ENCODE measurements at places on chromosomes 4 and X.

DNA sequence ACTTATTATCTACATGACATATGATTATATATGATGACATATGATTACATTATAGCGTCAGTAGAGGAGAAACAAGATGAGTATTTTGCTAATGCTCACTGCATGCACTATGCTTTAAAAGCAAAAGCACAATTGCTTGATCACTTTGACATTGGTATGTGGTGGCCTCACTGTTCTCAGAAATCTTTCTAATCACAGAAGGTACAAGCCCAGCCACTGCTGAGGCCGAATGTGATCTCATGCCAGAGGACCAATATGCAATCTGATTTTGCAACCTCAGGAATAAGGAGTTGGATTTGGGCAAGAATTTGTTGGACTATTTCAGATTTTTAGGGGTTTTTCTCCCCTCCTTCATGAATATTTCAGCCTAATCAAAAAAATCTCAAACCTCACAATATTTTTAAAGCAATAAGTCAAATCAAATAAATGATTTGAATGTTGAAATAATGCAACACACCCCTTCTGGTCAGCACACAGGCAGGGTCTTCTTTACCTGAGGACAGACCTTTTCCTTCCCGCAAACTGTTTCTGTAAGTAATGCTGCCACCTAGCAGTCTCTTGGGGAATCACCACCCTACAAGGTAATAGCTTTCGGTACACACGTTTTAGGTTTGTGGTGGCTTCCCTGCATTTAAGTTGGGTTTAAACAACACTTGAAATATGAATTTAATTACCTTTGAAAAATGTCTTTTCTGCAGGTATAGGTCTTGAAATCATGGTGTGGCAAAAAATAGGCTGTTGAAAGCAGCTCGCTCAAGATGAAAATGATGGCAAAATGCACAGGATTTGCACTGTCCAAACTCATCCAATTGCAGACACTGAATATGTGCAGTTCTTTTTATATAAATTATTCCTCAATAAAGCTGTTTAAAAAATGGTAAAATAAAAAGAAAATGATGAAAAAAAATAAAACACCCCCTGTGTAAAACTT is 4.8 kb upstream of the CXCL13 start:
- DNase-seq, result peak; percentile 38

DNA sequence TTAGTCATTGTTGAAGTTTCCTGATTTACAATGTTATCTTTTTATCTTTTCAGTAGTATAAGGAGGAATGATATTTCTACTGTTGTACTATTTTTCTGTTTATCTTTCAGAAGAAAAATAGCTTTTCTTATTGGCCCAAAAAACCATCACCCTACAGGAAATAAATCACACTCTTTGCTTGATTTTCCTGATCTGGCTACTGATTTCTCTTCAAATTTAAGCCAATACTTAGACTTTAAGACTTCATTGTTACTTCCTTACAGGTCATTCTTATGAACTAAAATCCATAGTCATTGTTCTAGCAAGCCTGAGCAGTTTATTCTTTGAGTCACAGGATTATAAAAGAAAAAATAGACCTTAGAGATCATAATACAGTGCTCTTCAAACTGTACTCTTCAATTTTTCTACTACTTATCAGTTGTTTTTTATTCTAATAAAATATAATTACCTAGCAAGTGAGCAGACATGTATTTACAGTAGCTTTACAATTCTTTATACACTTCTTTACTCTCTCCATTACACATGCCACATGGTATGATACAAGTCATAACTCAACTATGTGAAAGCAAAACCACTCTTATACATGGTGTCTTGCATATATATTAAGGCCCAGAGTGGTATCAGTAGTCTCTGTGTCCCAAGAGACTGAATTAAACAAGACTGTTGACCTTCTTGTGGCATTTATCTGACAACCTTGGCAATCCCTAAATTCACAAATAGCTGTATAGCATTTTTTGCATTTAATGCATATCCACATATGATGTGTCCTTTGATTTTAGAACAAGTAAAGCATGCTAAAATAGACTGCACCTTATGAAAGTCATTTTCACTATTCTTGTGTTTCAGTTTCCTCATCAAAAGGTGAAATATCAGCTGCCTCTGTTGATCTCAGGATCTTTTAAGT is 47.9 kb downstream of the TET2 start:
- DNase-seq, result no peak

GRCh38 chr4:39037941-39038340 is 5.7 kb upstream of the TMEM156 start:
- no peak for DNase-seq

DNA sequence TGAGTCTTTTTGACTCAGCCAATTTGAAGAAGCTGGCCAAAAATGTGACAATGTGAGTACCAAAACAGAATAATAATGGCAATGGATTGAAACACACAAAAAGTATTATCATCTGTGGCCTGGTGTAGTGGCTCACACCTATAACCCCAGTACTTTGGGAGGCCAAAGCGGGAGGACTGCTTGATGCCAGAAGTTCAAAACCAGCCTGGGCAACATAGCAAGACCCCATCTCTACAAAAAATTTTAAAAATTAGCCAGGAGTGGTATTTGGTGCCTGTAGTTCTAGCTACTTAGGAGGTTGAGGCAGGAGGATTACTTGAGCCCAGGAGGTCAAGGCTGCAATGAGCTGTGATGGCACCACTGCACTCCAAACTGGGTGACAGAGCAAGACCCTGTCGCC is 41.5 kb downstream of the PLK4 start:
- no peak for DNase-seq

- no peak for DNase-seq
These were observed 22.1 kb upstream of the SPATA4 start for GRCh38 chr4:176217510-176217909.

- DNase-seq, result no peak
These were observed 19.2 kb downstream of the GPC3 start for GRCh38 chrX:133966199-133966598.

- peak; percentile 42 for DNase-seq
These were observed 54.4 kb downstream of the NBDY start for GRCh38 chrX:56783450-56783831.

DNA sequence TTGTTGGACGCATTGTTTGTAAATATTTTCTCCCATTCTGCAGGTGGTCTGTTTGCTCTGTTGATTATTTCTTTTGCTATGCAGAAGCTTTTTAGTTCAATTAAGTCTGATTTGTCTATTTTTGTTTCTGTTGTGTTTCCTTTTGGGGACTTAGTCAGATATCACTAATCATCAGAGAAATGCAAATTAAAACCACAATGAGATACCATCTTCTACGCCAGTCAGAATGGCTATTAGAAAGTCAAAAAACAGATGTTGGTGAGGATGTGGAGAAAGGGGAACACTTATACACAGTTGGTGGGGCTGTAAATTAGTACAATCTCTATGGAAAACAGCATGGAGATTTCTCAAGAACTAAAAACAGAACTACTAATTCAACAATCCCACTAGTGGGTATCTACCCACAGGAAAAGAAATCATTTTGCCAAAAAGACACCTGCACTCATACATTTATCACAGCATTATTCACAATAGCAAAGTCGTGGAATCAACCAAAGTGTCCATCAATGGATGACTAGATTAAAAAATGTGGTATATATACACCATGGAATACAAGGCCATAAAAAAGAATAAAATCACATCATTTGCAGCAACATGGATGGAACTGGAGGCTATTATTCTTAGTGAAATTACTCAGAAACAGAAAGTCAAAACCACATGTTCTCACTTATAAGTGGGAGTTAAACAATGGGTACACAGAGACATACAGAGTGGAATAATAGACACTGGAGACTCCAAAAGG is 8.1 kb downstream of the COQ2 start:
- no peak for DNase-seq

GRCh38 chr4:66929748-66930147 is 615.6 kb downstream of the CENPC start:
- DNase-seq, result no peak

- no peak for DNase-seq
These were observed 10.4 kb downstream of the CORIN start for GRCh38 chr4:47827343-47828047.

DNA sequence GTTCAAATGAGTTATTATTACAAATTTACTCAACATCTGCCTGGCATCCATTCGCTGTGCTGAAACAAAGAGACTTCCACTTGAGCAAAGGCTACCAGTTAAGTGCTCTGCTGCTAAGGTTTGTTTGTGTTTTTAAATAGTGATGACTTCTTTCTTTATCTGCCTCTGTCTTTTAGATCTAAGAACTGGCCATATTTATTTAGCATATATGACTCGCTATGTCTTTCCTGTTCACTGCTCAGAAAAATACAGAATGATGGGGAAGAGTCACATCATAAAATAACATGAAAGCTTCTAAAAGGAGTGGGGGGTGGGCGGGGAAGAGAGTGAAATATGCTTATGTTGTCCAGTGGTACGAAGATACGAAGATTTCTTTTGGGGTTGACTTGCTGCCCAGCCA is 322.2 kb downstream of the GPAT3 start:
- DNase-seq, result no peak

DNA sequence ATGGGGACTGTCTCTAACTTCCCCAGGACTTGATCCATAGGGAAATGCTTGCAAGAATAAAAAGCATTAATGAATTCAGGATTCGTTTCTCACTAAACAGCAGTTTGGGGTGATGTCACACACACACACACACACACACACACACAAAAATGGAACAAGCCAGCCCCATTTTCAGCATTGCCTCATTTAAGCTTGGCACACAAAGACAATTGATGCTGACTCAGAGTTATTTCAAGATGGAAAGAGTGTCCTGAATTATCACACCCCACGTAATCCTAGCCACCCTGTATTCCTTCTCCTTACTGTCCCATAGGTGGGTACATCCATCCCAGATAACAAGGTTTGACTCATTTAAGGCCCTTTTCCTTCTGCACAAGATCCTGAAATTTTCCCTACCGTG is 345.1 kb upstream of the HS3ST1 start:
- no peak for DNase-seq

GRCh38 chrX:101407167-101407747 is 468 bp downstream of the GLA start:
- DNase-seq, result no peak

DNA sequence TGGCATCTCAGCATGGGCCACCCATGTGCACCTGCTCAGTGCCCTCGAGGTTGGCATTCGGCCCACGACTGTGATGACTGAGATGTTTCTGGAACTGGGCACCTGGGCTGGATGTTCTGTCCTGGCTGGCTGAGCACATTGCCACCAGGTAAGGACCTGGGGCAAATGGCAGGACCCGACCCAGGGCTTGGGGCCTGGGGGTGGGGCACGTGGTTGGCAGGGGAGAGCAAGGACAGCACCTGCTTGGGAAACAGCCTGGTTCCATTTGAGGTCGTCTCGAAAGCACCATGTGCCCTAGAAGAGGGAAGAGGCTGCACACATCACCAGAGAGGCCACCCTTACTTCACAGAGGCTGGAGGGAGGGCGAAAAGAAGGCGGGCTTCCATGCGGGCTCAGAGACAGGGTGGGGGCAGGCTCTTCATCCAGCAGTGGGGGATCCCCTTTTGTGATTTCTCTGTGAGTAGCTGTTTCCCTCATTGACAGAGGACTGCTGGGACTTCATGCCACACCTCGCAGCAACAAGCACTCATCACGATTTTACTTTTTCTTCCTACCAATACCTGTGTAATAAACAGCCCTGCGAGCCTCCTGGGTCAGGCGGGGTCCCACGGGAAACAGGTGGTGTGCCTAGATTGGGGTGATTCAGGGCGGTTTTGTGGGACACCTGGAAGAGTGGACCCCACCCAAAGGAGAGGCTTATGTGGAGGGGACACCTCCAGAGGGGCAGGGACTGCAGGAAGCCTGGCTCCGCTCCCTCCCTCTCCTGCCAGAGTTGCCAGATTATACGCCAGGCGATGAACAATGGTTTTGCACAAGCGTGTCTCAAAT is 12.0 kb downstream of the TMEM187 start:
- no peak for DNase-seq

DNA sequence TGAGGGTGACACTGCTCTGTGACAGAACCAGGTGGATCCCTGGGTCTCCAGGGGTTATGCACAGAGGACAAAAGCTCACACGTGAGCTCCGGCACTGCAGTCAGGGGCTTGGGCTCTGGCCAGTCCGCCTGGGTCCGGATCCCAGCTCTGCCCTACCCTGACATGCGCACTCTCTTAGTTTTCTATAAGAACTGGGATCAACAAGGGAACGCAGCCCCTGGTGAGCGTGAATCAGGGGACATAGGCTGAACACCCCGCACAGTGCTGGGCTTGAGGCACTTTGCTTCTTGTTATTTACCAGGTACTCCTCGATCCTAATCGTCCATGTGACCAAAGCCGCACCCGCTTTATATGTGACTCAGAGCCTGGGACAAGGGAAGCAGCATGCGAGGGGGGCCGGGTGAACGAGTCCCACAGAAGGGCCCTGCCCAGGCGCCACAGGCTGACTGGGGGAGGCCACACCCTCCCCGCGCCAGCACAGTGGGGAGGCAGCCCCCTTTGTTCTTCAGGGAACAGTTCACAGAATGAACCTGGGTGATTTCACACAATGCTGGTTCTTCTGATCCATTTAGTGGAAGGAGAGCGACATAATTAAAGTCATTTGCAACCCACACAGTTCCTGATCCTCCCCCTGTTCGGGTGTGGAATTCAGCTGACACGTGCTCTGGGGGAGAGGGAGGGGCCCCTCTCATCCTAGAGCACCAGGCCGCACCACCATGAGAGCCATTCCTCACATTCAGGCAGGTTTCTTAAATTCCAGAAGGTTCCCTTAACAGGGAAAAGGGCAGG is 55.5 kb downstream of the WFS1 start:
- no peak for DNase-seq

DNA sequence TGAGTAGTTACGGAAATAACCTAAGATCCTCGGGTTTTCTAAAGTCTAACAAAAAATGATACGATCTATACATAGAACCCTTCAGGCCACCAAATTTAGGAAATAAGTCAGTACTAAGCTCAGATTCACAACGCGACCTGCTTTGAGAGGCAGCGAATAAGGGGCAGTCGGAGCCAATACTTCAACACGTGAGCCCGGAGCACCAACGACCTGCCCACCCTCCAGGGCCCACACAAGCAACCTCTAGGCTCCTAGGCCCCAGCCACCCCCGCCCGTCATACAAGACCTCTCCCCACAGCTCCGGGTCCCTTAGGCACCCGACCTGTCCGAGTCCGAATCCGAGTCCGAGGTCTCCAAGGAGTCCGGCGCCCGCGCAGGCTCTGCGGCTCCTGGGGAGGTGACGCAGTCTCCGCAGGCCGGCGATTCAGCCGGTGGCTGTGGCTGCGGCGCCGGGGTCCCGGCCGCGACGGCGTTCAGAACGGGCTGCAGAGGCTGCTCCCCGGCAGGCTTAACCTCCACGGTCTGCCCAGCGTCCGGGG is 580 bp downstream of the NAF1 start:
- DNase-seq, result peak; percentile 75

GRCh38 chr4:184544788-184545409 is 70.5 kb upstream of the IRF2 start:
- DNase-seq, result no peak

DNA sequence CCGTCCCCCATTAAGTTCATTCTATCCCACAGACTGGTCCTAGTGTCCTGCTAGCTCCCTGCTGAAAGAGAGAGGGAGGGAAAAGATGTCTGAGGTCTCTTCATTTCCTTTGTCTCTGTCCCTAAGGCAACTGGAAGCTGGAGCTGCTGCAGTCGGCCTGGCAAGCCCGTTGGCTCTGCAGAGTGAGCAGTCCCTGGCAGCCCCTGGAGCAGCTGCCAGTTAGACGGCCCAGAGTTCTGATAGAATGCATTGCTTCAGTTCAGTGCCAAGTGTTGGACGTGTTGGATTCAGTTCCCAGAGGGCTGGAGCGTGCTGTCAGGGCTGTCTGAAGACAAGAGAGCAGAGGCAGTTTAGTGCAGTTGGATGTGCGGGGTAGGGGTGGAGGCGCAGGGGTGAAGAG is 975 bp downstream of the KCNE5 start:
- DNase-seq, result no peak

GRCh38 chr4:7299908-7300710 is 107.8 kb downstream of the SORCS2 start:
- no peak for DNase-seq

All from SK-N-SH (cell line).